ENCODE measurements at places on chromosomes 2 and 18.

- DNase-seq, result no peak
These were observed 330.0 kb upstream of the PKDCC start for GRCh38 chr2:41717839-41718238.

DNA sequence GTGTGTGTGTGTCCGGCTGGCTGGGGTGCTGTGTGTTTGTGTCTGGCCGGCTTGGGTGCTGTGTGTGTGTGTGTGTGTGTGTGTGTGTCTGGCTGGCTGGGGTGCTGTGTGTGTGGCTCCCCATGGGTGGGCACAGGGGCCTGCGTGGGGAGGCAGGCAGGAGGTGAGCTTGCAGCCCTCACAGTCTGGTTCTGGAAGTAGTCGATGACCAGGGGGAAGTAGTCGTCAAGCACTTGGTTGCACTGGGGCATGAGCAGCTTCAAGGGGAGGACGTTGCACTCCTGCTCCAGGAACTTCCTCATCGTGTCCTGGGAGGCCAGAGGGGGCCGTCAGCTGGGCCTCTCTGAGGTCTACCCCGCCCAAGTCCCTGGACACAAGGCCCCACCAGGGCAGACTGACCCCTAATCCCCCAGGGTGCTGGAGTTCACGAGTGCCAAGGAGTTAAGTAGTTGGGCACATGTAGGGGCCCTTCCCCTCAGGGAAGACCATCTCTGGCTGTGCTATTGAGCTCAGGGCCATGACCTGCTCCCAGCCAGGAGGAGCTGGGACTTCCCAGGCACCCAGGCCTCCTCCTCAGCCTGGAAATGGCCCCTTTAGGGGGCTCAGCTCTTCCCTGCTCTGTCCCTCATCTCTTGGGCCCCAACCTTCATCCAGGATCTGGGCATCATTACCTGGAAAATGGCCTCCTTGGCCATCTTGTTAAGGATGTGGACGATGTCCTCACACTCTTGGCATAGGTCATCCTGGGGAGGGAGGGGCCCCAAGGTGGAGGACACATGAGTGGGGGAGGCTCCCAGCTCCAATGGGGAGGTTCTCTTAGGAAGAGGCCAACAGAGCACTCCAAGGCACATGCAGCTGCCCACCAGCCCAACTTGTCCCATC, 1.3 kb downstream of the SFTPB start:
- no peak for DNase-seq

DNA sequence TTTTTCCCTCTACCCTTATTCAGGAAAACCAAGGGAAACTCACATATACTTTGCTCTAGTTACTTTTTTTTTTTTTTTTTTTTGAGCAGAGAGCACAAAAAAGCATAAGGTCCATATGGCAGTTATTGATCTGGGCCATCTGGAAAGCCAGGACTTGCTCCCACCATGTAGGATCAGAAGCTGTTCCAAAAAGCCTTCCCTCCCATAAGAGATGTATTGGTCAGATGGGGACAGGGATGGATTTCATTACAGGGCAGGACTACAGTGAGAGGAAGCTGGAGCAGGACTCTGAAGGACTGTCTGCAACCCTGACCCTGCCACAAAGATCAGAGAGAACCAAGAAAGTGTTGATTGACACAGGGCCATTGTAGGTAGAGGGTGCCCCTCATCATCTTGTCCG, 57.3 kb downstream of the NRP2 start:
- no peak for DNase-seq

- DNase-seq, result no peak
These were observed 217.0 kb upstream of the CXCR4 start for GRCh38 chr2:136334967-136335366.

DNA sequence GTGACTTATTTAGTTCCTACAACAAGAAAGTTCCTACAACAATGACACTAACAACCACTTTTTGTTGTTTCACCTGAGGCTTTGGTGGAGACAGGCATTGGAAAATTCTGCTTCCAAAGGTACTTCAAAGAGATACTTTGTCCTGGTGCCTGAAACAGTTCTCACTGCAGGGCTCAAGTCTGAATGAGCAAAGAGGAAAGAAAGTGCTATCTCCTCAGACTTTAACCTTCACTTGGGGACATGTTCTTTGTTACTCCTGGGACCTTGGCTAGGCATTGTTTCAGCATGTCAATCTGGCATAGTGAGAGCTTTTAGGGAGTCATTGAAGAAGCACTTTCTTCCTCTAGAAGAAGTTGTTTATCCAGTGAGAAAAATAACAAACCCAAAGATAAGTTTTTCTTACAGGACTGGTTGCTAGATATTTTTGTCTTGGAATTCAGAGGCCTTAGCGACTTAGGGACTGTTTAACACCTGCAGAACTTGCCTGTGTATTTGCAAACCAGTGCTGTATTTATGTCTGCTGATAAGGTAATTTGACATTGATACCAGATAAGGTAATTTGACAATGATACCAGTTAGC, 12.2 kb downstream of the MDH1 start:
- DNase-seq, result no peak

GRCh38 chr2:98343285-98343684, 3.0 kb upstream of the CNGA3 start:
- DNase-seq, result no peak

- no peak for DNase-seq
These were observed 133.1 kb downstream of the NCKAP5 start for GRCh38 chr2:133434959-133435668.

DNA sequence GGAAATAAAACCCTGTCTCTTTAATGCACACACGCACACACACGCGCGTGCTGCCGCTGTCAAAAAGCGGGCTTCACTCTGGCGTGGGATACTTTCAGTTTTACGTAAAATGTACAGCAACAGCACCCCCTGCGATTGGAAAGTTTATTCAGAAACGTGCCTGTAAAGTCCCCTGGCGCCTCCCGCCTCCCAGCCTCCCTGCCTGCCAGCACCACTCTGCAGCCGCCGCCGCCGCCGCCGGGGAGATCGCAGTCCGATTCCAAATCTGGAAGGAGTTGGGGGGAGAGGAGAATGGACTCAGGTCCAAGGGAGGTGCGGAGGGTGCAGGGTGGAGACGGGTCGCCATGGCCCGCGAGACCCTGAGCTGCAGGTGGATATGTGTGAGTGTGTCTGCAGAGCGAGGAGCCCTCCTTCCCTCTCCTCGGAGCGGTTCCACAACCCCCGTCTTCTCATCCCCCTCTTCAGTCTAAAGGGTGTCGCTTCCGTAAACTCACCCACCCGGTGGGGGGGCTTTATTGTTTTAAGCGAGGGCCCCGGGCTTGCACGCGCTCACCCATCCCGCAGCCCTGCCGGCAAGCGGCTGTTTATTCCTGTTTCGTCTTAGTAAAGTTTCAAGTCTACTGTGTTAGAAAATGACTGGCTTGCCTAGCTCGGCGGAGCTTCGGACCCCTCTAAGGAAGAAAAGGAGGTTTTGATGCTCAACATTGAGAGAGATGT, 1.8 kb upstream of the BCL11A start:
- DNase-seq, result no peak

- no peak for DNase-seq
These were observed 48.7 kb downstream of the WDPCP start for GRCh38 chr2:63539416-63540162.

DNA sequence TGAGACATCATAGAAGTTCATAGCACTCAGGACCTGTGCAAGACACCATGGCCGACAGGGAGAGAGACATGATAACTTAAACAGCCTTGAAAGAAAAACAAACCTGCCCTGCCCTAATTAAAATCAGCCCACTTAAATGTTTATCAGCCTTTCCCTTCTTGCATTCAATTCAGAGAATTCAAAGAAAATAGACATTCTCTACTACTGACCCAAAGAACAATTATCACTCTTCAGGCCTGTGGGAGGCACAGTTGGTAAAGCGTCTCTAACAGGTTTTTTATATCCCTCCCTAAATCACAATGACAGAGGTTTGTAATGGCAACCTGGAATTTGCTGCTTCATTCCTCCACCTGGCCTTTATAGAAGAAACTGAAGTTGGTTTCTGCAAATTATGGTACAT, 1.7 kb downstream of the CDK15 start:
- no peak for DNase-seq

DNA sequence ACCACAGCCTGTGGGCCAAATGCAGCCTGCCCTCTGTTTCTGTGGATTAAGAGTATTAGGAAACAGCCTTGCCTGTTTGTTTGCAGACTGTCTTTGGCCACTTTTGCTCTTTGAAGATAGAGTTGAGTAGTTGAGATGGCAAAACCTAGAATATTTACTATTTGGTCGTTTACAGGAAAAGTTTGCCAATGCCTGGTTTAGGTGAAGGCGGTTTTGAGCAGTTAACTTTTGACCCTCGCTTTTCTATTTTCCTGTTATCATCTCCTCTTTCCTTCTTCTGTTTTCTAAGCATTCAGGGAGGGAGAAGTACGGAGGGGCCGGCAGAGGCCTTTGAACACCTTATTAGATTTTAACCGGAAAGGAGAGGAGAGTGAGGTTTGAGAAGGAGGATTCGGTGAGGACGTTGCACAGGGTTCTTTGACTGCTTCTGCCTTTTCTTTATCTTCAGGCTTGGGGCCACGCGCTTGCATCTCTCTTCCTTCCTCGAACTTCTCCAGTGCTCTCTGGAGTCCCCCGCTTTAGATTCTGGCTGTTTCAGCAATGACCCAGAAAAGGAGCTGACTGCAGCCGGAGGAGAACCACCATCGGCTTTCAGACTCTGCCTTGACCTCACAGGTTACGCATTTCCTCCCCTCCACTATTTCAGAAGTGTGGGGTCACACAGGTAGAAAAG, 39.2 kb downstream of the IL1R2 start:
- DNase-seq, result no peak

DNA sequence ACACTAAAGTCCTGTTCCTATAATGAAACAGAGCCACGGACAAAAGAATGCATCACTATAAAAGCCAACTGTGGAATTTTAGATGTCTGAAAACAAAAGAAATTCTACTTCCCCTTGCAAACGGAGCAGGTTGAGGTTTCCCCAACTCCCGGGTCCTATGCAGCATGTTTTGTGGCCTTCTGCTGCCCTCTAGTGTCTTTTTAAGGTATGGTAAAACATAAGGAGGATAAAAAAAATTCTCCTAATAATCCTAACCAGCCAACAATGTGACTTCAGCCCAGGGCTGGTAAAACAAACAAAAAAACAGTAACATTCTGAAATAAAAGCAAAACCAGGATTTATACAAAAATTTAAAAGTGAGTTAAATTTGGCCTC, 539.5 kb downstream of the NRXN1 start:
- no peak for DNase-seq

- DNase-seq, result no peak
These were observed 92.7 kb downstream of the BIN1 start for GRCh38 chr2:127014224-127014623.

- DNase-seq, result no peak
These were observed 23.7 kb downstream of the HEATR5B start for GRCh38 chr2:37060446-37060845.

DNA sequence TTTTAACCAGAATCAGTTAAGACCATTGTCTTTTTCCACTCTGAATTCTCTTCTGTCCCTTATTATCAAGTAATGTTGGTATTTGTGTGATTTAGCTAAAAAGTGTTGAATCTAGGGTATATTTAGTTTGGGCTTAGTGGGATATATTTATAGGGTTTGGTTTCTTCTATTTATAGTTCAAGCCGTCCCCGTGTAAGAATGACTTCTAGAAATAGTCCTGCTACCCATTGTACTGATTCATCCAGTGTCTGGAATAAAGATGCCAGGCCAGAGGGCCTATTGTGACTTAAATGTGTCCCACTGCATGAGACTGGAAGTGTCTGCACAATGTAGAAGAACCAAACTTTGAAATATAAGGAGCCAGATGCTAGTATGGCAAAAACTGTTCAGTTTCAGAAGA, 364.8 kb downstream of the TNS1 start:
- DNase-seq, result no peak

DNA sequence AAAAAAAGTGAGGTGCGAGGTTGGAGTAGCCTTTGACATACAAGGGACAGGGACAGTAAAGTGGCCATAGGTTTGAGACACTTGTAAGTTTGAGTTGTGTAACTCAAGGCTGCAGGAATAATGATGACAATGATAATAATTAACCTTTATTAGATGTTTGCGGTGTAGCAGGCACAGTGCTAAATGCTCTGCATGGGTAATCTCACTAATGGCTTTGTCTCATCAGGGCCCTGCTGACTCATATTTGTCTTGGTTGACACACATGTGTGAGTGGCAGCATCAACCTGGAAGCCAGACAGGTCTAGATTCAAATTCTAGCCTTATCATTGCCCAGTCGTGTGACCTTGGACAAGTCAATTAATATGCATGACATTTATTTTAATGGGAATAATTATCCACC, 126.2 kb downstream of the FSHR start:
- no peak for DNase-seq

- no peak for DNase-seq
These were observed 256.2 kb downstream of the HDAC4 start for GRCh38 chr2:239144713-239144999.

- DNase-seq, result no peak
These were observed 111.2 kb upstream of the PPP1CB start for GRCh38 chr2:28640260-28640907.

DNA sequence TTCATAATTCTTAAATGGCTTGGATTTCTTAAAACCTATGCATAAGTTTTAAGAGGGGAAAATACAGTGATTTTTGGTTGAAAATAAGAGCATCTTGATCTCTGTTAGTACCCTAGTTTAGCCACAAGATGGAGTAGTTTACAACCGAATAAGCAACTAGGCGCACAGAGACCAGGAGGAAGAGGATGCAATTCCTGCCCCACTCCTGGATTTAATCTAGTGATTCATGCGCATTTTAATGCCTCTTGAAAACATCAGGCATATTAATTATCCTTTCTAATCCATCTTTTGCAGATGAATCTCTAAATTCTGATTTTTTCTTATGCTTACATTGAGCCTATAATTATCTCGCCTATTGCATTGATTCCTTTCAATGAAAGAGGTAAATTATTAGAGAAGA, 76.7 kb downstream of the MRPS9 start:
- DNase-seq, result no peak

GRCh38 chr18:58977801-58978200, 113.1 kb downstream of the ZNF532 start:
- DNase-seq, result no peak

- no peak for DNase-seq
These were observed 162.0 kb downstream of the LTBP1 start for GRCh38 chr2:33108483-33109443.

GRCh38 chr2:28344756-28345373, 47.8 kb upstream of the FOSL2 start:
- DNase-seq, result no peak

- DNase-seq, result no peak
These were observed 77.3 kb upstream of the MMADHC start for GRCh38 chr2:149664896-149665295.

GRCh38 chr2:8389431-8390108, 292.3 kb upstream of the ID2 start:
- DNase-seq, result no peak

Measured in stimulated activated CD4-positive, alpha-beta T cell treated with anti-CD3 and anti-CD28 coated beads, Interleukin-1b, Interleukin-23, amount 100 ng/mL, for 24 hours (primary cell).